ENCODE measurements at places on chromosomes 1 and 21. TPM values are rescaled to one million over a fixed set of nuclear protein-coding genes. Genes with fewer than 3 reads are reported as not detected.

GRCh38 chr1:43636006-43636641 is 13.8 kb upstream of the KDM4A start:
- no peak for DNase-seq

DNA sequence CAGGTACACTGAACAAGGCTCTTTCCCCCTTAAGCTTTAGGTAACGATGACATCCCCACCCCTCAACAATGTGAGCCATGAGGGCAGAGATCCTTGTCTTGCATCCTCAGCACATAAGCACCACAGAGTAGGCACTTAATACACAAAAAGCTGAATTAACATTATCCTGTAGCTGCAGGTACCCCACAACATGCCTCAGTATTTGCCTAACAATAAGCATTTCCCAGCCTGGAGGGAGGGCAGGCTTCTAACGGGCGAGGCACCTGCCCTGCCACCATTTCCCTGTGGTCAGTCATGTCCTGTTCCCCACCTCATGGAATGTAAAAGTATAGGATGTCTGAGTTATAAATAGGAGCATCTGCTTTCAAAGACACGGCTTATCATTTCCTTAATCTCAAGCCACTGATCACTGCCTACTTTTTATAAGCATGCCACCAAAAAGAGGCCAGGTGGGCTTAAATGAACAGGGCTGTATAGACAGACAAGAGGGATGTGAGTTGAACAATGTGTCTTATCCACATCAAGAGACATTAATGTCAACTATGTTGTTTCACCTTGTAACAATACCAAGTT is 3.4 kb downstream of the CAPZB start:
- no peak for DNase-seq

OR14A16 gene
- polyA plus RNA-seq: not detected

DNA sequence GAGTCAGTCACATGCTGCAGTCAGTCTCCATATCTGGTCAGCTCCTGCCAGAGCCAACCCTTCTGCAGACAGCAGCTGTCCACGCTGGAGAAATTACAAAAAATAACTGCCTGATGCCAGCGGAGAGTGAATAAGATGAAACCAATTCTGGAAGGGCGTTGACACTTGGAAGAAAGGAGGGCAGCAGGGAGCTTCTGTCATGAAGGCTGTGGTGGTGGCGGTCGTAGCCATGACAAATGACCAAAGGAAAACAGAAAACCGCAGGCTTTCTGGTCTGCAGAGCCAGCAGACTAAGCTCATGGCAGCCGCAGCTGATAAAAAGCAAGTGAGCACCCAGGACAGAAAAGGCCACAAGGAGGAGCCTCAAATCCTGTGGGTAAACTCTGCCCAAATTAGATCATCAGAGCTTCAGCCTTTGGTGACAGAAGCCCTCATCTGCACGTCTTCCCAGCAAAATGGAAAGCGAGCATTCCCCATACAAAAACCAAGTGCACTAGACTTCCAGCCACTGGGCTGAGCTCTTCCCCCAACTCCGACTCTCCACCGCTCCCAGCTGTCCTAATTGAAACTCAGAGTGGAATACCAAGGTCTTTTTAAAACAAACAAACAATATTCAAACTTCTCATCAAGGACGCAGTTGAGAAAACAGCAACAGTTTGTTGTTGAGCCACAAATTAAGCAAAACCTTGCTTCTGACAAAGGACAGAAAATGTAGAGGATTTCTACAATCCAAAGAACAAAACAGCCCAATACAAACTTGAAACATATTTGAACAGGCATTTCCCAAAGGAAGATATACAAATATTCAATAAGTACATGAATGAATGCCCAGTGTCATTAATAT is 28.7 kb downstream of the RSPH1 start:
- DNase-seq: no peak

DNA sequence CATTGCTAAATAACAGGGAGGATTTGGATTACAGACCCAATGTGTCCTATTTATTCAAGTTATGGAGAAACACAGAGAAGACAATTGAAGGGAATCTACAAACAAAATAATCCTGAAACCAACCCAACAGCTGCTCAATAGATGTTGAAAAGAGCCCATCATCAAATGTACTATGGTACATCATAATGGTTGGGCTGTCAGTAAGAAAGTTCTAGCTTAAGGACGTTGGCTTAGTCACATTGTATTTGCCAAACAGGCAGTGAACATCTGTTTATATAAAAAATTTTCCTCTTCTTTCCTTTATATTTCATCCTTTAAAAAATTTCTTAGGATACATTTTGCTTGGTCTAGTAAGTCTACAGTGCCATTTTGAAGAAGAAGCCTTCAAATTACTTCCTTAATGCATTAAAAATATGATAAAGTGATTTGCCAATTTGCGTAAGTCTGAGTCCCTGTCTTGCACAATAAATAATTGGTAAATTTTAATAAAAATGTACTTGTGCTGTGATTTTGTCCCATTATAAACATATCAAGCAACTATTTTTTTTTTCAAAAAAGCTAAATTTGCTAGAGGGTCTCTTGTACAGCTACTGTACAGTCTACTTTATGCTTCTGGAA is 14.4 kb downstream of the MAP3K7CL start:
- no peak for DNase-seq

DNA sequence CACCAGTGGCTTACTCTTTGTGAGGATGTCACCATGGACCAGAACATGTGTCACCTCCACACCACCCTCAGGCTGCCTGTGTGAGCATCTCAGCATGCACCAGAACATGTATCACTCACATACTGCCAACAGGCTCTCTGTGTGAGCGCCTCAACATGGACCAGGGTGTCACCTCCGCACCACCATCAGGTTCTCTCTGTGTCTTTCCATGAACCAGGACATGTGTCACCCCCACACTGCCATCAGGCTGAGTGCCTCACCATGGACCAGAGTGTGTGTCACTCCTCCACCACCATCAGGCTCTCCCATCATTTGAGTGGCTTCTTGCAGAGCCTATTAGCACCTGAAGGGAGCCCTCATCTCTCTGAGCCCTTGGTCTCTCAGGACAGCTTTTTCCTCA is 125.2 kb downstream of the ZNF648 start:
- DNase-seq: no peak

Data from AG04450 (cell line).